Cerebellum (tissue), 4 donors: ENCODE measurements at places on chromosomes 7 and 10. TPM values are rescaled to one million over a fixed set of nuclear protein-coding genes. Genes with fewer than 3 reads are reported as not detected.

DNA sequence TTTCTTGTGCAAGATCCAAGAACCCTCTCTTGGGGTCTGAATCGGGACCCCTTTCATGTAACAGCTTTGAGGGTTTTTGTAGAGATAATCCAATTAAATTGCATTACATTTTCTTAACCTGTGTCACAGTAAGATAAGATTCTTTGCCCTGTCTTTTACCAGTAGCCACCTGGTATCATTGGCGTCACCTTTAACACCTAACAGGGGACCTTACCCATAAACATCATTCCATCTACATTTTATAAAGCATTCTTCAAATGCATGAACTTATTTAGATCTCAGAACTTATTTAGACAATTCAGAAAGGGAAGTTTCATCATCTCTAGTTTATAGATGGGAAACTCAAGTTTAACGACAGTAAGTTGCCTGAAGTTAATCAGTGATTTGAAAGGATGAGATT lies 106.4 kb upstream of the KLF6 start:
- no peak for DNase-seq

The TMEM176A gene
- total RNA-seq: 1.5 TPM

The CARD11 gene
- 0.27 TPM for total RNA-seq

GRCh38 chr7:17493446-17493845 lies 195.0 kb downstream of the AHR start:
- DNase-seq: no peak

DNA sequence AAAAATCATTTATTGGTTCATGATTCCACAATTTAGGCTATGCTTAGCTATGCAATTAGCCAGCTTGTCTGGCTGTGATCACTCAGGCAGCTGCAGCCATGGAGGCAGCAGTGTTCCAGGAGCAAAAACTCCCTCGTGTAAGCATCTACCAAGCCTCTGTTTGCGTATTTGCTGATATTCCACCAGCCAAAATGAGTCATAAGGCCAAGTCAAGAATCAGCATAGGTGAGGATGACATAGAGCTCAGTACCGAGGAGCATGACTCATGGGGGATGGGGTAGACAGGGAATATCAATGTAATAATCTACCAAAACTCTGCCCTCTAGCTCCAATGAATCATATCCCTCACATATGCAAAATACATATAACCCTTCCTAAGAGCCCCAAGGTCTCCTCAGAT lies 63.3 kb downstream of the IMMP2L start:
- no peak for DNase-seq

The GTF2IRD1 gene
- 20.7 TPM for total RNA-seq

- DNase-seq: no peak
Observed at GRCh38 chr7:124728610-124729009, 37.0 kb downstream of the GPR37 start.

DNA sequence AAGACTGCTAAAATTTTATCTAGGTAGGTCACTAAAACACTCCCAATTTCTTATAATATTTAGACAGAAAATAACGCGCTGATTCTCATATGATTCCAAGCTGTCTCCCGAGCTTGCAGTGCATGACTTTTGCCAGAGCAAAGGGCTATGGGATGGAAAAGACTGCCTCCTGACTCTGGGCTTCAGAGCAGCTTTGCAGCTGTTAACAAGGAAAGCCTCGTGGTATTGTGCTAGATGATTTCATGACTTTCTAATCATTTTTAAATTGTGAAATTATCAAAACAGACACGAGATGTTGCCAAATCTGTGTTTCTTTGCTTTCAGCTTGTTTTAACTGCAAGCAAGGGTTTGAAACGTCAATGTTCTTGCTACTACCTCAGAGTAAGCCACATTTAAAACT lies 238.3 kb downstream of the AGMO start:
- no peak for DNase-seq

The NPC1L1 gene
- total RNA-seq: not detected

- no peak for DNase-seq
Observed at GRCh38 chr7:28536259-28536658, 123.9 kb downstream of the CREB5 start.

DNA sequence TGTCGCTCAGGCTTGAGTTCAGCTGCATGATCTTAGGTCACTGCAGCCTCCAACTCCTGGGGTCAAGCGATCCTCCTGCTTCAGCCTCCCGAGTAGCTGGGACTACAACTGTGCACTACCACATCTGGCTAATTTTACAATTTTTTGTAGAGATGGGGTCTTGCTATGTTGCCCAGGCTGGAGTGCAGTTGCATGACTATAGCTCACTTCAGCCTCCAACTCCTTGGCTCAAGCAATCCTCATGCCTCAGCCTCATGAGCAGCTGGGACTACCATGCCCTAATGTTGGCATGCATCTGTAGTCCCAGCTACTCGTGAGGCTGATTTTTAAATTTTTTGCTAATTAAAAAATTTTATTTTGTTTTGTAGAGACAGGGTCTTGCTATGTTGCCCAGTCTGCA lies 101.9 kb upstream of the NPTX2 start:
- no peak for DNase-seq

The MMD2 gene
- total RNA-seq: 5.2 TPM

DNA sequence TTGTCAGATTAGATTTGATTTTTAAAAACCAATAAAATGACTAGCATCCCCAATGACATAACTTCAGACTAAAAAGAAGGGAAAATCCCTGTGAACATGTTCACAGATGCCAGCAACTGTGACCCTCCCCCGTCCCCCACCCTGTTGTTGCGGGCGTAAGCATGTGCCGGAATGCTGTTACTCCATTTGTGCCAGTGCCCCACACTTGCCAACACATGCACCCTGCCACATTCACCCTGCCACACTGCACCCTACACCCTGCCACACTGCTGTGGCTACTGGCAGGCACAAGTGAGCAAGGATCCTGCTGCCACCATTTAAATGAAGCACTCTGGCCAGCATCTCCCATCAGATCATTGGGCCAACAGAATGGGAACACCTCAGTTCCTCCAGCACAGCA lies 540.2 kb downstream of the GRID1 start:
- DNase-seq: no peak

DNA sequence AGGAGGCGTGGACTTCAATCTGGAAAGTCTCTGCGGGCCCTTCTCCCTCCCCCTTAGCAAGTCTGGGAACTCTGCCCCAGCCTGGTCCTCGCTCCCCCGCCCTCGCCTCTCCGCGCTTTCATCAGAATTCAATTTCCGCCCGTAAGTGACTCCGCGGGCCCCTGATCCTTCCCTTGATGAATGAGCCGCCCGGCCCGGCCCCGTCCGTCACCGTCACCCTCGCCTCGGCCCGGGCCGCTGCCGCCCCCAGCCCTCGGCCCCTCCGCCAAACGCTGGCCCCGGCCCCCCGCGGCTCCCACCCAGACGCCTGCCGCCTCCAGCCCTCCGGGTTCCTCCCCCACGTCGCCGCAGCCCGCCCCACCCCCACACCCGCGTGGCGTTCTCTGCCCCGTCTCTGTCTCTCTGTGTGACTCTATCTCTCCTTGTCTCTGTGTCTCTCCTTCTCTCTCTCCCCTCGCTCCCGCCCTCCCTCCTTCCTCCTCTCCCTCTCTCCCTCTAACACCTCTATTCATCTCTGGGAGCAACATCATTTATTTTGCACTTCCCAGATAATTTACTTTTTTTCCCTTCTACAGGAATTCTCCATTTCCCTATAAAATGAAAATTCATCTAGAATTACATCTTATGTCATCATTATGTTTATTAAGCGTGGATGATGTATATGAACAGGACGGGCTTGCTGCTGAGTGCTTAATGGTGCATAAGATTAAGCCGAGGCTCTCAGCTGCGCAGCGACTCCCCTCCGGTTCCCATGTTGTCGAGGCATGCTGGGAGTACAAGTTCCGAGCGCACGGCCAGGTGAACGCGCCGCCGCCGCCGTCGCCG lies 91.2 kb upstream of the PAX2 start:
- no peak for DNase-seq

The SHH gene
- total RNA-seq: 3.4 TPM

- no peak for DNase-seq
Observed at GRCh38 chr7:68688416-68689086, 909.7 kb upstream of the AUTS2 start.

- no peak for DNase-seq
Observed at GRCh38 chr10:44696496-44696895, 214.6 kb upstream of the TMEM72 start.

DNA sequence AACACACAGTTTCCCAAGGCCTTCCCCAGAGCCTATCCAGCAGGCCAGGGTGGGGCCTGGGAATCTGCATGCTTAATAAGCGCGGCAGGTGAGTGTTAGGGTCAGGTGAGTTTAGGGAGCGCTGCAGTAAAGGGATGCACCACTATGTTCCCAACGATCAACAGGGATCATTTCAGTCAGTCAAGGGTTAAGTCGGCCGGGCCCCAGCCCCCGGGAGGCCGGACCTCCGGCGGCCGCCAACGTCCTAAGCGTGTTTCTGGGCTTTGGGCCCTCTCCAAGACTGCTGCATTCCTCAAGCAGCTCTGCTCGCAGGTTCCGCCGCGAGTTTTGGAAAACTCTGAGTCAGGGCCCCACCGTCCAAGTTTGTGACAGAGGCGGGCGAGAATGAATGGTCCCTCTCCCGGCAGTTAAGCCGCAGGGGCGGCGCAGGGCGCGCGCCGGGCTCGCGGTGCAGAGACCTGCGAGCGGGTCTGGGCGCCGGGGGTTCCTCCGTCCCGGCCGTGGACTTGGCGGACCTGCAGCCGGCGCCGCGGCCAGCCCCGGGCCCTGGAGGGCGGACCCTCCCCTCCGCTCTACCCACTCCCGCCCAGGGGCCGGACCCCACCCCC lies 81.6 kb downstream of the ARHGAP22 start:
- no peak for DNase-seq

DNA sequence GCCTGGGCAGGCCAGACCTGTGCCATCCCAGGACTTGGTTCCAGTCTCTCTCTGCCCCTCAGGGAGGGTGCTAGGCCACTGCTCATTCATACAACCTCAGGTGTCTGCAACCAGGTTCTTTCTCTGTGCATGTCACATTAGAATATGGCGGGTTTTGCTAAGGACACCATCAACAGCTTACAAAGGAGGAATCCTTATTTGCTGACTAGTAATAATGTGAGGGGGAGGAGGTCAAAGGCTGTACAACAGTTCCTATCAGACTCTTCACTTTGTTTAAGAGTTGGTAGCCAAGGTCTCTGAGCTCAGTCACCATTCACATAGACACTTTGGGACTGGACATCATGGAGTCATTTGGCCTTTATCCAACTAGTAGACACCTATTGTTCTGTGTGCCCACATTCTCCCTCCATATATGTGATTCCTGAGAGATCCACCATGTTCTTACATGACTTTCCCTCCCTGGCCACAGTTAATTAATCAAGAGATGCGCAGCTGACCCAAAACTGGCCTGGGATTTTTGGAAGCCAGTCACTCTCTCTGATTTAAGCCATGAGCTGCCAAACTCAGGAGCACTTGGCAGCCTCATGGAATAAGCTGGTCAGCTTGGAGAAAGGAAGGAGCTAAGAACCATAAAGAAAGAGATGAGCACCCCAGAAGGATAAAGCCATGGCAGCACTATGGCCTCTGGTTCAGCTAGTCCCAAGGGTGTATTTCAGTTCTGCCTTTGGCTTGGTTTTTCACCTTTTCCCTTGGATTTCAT lies 51.2 kb downstream of the DPCD start:
- peak; percentile 42 for DNase-seq

The PIP gene
- total RNA-seq: not detected

- peak; percentile 24 for DNase-seq
Observed at GRCh38 chr7:77537778-77538280, 734 bp downstream of the PTPN12 start.

The PCDH15 gene
- 36.2 TPM for total RNA-seq

The PPP1R9A gene
- total RNA-seq: 62.0 TPM

GRCh38 chr10:126229686-126230085 lies 158.6 kb downstream of the ADAM12 start:
- no peak for DNase-seq

The MPP7 gene
- total RNA-seq: 5.6 TPM

GRCh38 chr10:89954787-89955566 lies 253.6 kb downstream of the KIF20B start:
- DNase-seq: no peak

The BTAF1 gene
- total RNA-seq: 62.3 TPM

DNA sequence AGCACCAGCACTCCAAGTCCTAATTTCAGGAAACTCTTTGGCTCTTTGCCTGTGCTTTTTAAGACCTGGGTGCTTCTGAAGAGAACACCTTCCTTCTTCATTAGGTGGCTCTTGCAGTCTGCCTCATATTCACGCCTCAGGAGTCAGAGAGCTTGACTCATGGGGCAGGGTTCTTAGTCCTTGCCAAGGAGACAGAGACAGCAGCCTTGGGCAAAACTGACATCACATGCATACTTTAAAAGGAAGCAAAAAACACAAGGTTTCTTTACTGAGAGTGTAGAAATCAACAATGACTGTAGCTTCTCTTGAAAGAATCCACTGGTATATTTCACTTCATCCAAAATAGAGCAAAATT lies 780.6 kb downstream of the INHBA start:
- no peak for DNase-seq

GRCh38 chr7:138898255-138898654 lies 82.9 kb downstream of the KIAA1549 start:
- no peak for DNase-seq

- no peak for DNase-seq
Observed at GRCh38 chr7:69654849-69655707, 56.8 kb downstream of the AUTS2 start.

DNA sequence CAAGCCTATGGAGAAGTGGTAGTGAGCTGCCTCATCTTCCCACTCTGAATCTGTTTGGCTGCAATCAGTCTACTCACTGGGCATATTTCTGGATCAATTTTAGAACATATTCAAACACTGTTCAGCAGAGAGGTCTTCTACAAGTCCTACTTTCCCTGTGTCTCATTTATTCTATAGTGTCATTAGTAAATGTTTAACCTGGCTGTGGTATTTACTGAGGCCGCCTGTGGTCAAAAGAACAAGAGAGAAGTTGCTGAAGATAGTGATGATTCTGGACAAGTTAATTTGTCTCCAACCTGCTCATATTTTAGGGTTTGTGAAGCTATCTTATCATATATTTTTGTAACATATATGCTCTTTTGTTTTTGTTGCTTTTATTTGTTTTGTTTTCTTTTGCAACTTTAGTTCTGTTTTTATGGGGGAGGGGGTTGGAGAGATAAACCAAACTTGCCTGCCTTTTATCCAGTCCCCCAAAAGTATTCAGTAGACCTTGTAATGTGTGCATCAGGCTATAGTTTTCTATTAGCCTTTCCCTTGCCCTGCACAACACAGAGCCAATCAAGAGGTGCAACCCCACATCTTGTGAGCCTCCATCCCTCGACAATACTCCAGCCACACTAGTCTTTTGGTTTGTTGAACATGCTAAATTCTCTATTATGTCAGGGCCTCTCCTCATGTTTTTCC lies 362.8 kb upstream of the MBL2 start:
- DNase-seq: no peak

The VAX1 gene
- total RNA-seq: not detected

GRCh38 chr10:132480356-132480755 lies 57.2 kb upstream of the INPP5A start:
- no peak for DNase-seq

DNA sequence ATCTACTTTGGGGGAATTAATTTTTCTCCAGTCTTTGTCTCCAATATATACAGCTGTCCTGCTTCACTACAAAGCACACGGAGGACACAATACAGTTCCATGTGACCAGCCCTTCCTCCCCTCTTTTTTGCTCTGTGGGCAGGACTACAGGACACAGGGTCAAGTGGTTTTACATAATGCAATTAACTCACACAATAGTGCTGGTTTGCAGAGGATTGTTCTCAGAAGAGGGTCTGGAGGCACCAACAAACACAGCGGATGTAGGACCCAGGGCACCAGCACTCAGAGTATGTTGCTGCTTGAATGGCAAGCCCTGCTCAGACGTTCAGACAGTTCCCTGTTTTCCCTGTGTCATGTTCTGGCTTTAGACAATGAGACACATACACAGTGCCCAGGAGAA lies 52.0 kb upstream of the NPTX2 start:
- DNase-seq: no peak

The DGKI gene
- 79.2 TPM for total RNA-seq

GRCh38 chr10:34374356-34375045 lies 440.6 kb downstream of the PARD3 start:
- DNase-seq: no peak
